Activated CD8-positive, alpha-beta memory T cell treated with anti-CD3 and anti-CD28 coated beads for 24 hours (primary cell): ENCODE measurements at places on chromosomes 16 and 17.

DNA sequence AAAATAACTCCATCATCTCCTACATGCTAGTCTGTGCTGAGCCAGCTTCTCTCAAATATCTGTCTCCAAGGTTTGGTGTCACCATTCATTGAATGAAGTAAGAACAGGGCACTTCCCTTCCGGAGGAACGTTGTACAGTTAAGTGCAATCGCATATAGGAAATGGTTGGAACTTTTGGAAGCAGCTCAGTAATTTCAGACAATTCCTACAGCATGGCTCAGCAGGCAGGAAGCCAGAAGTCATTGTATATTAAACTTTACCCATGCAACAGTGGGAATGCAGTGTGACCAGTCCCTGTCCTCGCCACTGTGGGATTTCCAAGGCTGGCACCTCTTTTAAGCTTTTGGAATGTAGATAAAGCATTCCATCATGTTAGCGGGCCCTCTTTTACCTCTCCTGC, 51.1 kb upstream of the MYH2 start:
- no peak for DNase-seq

DNA sequence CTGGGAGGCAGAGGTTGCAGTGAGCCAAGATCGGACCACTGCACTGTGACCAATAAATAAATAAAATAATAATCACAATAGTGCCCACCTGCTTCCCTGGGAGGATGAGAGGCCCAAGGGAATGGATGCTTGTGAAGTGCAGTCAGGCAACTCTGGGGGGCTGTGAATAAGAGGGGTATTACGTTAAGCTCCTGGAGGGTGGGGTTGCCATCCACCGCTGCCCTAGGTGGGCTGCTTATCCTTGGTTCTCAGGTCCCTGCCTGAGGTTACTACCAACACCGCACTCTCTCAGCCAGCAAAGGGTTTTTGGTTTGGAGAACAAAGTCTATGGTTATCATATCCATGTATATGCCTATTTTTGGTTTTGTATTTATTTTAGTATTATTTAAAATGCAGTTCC, 48.6 kb upstream of the CBFA2T3 start:
- DNase-seq: no peak

DNA sequence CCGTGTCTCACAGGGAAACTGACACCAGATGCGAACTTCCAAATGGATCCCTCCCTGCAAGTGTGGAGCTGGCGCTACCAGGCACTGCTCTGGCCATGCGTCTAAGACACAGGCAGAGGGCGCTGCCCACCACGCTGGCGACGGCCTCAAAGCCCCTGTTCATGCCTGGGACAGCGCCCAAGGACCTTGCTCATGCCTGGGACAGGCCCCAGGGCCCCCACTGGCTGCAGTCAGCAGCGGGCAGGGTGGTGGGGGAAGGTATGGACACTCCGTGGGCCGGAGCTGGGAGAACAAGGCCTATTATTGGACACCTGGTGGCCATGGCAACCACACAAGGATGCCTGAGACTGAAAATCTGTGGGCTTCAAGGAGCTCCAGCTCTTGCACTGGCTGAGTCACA, 8.8 kb downstream of the ZG16B start:
- DNase-seq: peak; percentile 83

- DNase-seq: no peak
Observed at GRCh38 chr16:35532576-35532975, 2073.2 kb downstream of the TP53TG3F start.

DNA sequence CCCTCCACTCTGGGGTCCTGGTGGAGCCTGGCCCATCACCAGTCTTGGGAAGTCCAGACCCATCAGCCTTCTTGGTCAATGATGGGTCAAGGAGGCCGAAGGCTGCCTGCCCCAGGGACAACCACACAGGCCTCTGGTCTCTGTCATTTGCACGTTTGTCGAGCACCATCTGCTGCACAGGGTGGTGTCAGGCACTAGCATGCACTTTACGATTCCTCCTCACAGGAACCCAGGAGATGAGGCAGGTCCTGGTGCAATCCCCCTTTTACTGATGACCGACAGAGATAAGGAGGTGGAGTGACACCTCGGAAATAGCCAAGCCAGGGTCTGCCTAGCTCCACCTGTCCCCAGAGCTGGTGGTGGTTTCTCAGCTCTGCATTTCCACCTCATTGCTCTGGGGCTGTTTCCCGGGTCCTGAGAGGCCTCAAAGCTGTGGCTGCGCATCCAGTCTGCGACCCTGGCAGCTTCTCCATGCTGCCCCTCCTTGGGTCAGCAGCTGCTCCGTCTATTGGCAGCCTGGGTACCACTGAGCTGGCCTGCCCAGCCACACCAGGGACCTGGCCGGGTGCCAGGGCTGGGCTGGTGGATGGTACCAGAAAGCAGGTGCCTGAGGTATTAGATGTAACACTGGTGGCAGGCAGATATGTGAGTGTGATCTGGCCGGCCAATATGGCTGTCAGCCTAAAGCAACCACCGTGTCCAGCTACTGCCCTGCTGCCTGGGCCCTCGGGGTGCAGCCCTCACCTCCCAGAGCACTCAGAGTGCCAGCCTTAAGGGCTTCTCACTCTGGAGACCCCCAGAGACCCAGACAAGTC, 10.0 kb downstream of the MMP15 start:
- DNase-seq: no peak

GRCh38 chr16:50284131-50284911, 18.0 kb downstream of the ADCY7 start:
- DNase-seq: no peak

DNA sequence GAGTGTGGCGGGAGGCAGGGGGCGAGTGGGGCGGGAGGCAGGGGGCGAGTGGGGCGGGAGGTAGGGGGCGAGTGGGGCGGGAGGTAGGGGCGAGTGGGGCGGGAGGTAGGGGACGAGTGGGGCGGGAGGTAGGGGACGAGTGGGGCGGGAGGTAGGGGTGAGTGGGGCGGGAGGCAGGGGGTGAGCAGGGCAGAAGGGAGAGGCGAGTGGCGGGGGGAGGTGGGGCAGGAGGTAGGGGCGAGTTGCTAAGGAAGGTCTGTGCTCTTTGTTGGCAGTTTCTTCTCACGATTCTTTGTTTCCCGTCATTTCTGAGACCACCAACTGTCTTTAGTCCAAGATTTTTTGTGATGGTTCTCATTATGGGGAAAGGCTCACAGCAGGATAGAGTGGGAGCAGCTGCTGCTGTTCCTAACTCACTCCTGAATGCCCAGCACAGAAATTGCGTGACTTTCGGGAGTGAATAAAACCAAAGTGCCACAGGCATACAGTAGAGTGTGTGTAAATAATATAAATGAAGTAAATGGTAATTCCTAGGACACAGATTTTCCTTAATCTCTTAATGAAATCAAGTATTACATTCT, 44.7 kb downstream of the COG7 start:
- DNase-seq: no peak

GRCh38 chr16:84357191-84357651, 11.1 kb upstream of the ATP2C2 start:
- no peak for DNase-seq

DNA sequence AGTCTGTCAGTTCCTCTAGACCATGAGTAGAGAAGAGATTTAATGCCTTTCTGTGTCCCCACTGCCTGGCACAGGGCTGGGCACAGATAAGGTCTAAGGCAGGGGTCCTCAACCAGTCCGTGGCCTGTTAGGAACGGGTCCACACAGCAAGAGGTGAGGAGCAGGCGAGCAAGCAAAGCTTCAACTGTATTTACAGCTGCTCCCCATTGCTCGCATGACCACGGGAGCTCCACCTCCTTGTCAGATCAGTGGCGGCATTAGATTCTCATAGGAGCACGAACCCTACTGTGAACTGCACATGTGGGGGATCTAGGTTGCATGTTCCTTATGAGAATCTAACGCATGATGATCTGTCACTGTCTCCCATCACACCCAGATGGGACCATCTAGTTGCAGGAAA, 1.8 kb downstream of the B9D1 start:
- no peak for DNase-seq

DNA sequence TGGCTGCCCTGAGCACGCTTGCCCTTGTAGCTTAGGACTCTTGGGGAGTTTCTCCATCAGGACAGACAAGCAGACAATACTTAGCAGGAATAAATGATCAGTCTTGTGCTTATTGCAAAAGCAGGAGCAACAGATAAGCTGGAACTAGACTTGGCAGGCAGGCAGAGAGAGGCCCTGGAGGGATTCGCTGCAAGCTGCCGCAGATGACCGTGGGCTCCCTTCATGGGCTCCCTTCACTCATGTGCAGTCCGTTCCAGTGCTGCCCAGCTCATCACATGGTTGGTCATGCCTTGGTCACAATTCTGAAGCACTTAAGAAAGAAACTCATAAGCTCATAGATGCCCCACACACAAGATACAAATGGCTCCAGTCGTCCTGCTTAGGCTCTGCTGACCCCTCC, 2.4 kb upstream of the SLC5A10 start:
- DNase-seq: no peak

DNA sequence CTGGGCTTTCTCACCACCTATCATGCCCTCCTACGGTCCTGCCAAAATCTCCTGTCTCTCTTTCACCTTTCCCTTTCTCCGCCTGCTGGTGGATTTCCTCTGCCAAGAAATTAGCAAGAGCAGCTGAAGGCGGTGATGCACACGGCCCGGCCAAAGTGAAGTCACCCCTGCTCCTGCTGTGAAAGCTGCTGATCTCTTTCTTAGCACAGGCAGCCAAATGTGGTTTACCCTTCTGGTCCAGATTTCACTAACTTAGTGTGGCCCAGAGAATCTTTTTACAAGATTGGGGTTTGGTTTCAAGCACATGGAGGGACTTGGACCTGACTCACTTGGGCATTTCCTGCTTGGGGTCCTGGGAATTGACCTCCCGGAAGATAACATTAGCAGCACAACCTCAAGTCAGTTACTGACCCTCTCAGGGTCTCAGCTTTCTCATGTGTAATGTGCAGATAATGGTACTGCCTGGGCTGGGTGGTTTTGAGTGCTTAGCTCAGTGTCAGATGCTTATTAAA, 155.7 kb downstream of the SOCS1 start:
- no peak for DNase-seq

- DNase-seq: no peak
Observed at GRCh38 chr17:15319452-15320010, 21.9 kb downstream of the TEKT3 start.

DNA sequence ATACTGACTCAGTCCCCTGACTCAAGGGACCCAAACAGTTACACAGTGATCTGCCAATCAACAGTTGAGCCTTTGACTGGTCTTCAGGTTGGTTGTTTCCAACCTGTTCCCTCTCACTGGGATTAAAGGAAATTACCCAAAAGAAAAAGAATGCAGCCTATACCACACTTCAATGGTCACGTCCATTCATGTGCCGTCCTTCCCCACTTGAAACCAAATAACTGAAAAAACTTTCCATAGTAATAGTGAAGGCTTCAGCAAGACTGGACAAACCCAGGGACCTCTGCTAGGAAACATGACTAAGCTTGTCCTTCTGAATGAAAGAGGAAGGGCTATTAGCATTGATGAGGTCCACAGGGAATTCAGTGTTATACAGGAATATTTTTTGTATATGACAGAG, 30.6 kb downstream of the MRPS23 start:
- no peak for DNase-seq

DNA sequence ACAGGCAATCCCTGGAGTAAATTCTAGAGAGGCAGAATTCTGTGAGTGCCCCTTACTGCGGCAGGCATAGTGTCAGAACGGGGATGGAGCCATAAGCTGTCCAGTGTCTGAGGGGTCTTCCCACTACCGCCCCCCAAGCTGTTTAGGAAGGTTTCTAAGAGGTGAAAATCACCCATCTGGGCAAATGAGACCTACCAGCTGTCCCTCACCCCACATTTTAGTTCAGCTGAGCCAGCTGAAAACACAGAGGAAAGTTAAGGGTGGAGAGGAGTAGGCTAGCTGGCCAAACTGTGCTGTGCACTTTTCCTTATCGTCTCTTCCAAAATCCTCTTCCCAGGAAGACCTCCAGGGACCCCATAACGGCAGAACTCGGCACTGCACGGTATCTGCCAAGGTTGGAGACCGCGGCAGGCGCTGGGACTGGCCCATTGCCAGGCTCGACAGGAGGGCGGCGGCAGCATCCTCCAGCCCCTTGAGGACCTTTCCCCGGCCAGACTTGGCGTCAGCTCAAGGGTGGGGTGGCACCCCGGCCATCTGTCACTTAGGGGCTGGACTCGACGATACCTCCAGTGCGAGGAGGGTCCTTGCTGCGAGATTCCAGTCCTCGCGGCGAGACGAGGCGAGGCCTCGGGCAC, 955 bp downstream of the ACLY start:
- DNase-seq: peak; percentile 76

- no peak for DNase-seq
Observed at GRCh38 chr17:29546085-29546484, 20.8 kb downstream of the ABHD15 start.

DNA sequence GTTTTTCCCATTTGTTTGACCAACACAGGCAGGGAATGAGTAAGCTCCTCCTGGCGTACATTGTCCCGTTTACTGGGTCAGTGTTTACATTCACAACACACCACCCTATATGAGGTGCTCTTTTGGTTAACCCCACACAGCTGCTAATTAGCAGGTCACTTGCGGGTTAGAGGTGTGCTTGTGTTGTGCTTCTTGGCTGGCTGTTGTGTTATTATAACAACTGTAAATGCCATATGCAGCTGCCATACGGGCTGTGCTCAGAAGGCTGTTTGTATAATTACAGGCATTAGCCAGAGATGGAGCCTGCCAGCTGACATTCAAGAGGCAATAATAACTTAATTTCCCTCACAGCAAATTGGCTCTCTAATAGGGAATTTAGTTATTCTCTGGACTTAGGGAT, 205.1 kb upstream of the ELAC2 start:
- DNase-seq: no peak

DNA sequence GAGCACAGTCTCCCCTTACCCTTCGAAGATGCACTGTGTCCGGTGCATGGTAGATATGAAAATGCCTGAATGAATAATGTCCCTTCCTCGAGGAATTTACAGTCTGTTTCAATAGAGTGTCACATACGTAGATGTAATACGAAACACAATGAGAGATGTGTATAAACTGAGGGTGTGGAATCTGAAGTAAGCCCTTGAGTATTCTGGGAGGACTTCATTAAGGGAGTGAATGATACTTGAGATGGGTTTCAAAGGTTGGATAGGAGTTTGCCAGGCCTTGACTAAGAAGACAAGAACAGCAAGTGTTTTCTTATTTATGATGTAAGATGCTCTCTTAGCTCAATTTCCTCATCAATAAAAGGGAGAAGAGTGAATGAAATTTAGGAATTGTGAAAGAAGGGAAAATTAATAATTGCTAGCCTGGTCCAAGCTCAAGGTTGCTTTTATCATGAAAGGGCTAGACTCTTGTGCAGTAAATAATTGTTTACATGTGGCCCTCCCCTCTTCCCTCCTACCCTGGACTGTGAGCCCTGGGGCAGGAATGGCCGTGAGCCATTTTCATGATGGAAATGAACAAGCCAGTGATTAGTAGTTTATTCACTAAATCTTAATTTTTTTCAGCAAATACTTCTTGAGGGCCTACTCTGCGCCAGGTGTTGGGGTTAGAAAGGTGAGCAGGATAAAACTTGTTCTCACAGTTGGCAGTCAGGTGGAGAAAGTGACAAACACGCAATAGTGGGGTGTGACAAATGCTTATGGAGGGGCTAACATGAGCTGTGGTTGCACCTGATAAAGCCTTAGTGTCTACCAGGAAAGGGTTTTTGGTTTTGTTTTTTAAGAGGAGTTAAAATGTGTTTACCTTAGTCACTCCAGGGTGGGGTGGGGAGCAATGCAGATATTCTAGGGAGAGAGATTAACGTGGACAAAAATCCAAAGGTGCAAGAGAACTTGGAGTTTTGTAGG, 1.6 kb downstream of the KIF22 start:
- no peak for DNase-seq

GRCh38 chr17:2108170-2108569, 53.3 kb downstream of the HIC1 start:
- no peak for DNase-seq
